ENCODE measurements at places on chromosomes 16 and 17. TPM values are rescaled to one million over a fixed set of nuclear protein-coding genes. Genes with fewer than 3 reads are reported as not detected.
A peak's percentile ranks its signal among the peaks of the same experiment; 100 is the strongest.

The CBX4 gene
- total RNA-seq, result 28.7 TPM

The OR1F1 gene
- total RNA-seq, result not detected

The CDH8 gene
- 0.14 TPM for total RNA-seq

The KRTAP1-5 gene
- total RNA-seq, result not detected

- no peaks in the 10 kb centered on the region for H3K36me3 ChIP-seq
- DNase-seq, result no peak
- no peak overlapping the region for H3K27ac ChIP-seq
- H3K4me1 ChIP-seq, result no peaks in the 10 kb centered on the region
- H3K27me3 ChIP-seq, result no peaks in the 10 kb centered on the region
Observed at GRCh38 chr16:79980650-79981521, 380.3 kb upstream of the MAF start.

DNA sequence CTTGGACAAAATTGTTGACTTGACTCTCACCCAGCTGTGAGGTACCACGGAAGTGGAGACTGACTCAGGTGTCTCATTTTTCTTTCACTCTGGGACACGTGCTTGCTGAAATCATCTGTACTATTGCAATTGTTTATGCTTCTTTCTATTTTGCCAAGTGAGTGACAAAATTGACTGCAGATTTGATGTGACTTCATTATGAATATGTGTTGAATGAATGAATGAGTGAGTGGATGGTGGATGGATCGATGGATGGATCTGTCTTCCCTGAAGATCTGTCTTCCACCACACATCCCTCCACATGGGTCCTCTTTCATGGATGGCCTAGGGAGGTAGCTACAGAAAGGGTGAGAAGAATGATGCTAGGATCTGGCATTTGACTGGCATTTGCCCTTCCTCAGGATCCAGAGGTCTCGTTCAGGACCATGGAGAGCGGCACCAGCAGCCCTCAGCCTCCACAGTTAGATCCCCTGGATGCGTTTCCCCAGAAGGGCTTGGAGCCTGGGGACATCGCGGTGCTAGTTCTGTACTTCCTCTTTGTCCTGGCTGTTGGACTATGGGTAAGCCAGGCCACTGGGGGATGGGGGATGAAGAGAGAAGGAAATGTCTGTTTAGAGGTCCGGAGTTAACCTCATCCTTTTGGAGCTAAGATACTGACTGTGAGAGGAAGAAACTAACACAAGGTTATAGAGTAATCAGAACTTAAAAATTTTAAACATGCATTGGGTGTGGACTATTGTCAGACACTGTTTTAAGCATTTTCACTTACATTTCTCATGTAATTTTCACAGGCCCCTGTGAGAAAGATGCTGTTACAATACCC lies 12.7 kb downstream of the SLC5A11 start:
- H3K36me3 ChIP-seq, result no peaks in the 10 kb centered on the region
- H3K27me3 ChIP-seq, result peaks cover 28% of the 10 kb centered on the region
- no peak overlapping the region for H3K4me3 ChIP-seq
- DNase-seq, result peak; percentile 42
- H3K4me1 ChIP-seq, result peaks cover 10% of the 10 kb centered on the region

DNA sequence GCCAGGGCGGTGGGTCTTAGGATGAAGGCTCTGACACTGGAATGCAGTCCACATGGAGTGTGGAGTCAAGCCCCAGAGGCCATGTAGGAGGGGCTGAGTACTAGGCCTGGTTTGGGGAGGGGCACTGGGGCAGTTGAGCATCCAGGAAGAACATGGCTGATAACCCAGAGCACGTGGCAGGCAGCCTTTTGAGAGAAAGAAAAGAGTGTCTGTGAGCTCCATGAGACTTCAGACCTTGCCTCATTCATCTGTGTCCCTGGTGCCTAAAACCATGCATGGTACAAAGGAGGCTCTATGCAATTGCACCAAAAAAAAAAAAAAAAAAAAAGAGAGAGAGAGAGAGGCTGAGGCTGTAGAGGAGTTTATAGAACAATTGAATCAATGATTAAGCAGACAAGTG lies 14.6 kb downstream of the SLC46A1 start:
- H3K27ac ChIP-seq, result no peak overlapping the region
- peaks cover 84% of the 10 kb centered on the region for H3K36me3 ChIP-seq
- no peak for DNase-seq
- H3K27me3 ChIP-seq, result no peaks in the 10 kb centered on the region
- no peaks in the 10 kb centered on the region for H3K4me1 ChIP-seq

DNA sequence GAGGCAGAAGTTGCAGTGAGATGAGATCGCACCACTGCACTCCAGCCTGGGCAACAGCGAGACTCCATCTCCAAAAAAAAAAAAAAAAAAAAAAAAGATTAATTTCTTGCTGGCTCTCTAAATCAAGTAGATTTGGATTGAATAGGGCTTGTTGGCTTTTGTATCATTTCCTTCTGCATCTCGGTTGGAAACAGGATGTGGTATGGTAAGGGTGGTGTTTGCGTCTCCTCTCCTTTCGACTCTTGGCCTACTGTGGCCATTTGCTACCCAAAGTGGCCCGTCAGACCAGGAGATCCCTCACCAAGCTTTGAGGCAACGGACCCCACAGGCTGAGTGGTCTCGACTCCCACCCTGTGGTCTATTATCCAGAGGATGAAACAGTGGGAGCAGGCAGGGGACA lies 168.0 kb upstream of the IRX3 start:
- DNase-seq, result no peak
- no peaks in the 10 kb centered on the region for H3K4me1 ChIP-seq
- no peak overlapping the region for H3K4me3 ChIP-seq

DNA sequence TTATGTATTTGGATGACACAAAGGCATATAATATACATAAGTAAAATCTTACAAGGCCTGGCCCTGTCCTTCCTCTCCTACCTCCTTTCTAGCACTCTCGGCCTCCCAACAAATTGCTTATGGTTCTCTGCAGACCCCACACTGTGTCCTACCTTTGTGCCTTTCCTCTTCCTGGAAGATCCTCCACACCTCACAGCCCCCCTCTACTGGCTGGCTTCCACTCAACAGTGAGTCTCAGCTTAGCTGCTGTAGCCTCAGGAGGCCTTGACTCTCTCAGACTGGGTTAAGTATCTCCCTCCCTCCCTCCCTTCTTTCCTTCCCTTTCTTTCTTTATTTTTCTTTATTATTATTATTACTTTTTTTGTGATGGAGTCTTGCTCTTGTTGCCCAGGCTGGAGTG lies 8.3 kb upstream of the SLC52A1 start:
- H3K27ac ChIP-seq, result no peak overlapping the region
- H3K4me1 ChIP-seq, result no peaks in the 10 kb centered on the region
- no peak overlapping the region for H3K4me3 ChIP-seq
- no peaks in the 10 kb centered on the region for H3K27me3 ChIP-seq
- no peaks in the 10 kb centered on the region for H3K36me3 ChIP-seq

DNA sequence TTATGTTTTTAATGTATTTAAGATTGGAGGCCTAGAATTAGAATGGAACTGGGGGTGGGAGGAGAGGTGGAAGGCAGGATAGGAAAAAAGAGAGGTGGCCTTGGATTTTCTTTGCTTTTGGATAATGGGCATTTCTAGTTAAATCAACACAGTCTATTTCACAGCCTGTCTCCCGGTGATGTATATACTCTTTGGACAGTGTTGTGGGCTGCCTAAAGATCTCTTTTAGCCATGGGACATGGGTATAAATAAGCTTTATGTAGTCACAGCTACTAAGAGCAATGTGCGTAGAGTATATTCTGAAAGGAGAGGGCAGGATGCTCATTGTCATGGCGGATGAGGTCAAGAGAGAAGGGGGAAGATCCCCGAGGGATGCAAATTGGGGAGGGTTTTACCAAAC lies 1084.4 kb upstream of the RBFOX1 start:
- H3K27ac ChIP-seq, result no peak overlapping the region
- no peak overlapping the region for H3K4me3 ChIP-seq
- H3K4me1 ChIP-seq, result no peaks in the 10 kb centered on the region
- no peaks in the 10 kb centered on the region for H3K27me3 ChIP-seq
- H3K36me3 ChIP-seq, result no peaks in the 10 kb centered on the region
- DNase-seq, result no peak

- no peak for DNase-seq
- H3K27ac ChIP-seq, result peak overlapping the region; percentile 84
- peaks cover 27% of the 10 kb centered on the region for H3K36me3 ChIP-seq
- peaks cover 47% of the 10 kb centered on the region for H3K4me1 ChIP-seq
- no peaks in the 10 kb centered on the region for H3K27me3 ChIP-seq
Observed at GRCh38 chr16:1351215-1351581, 480 bp downstream of the TSR3 start.

DNA sequence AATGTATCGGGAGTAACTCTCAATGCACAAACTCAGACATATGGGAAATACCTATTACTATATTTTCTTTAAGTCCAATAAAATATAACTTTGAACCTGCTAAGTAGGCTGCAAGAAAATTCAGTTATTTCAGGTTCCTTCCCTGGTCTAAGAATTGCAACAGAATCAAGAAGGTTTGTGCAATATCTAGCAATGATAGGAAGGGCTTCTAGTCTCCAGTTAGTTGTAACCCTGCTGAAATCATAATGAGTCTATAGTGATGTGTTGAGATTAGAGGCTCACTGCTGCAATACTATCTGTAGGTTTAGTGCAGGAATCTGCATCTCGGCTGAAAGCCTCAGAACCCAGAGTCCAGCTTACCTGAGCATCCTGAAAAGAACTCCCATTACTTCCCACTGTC lies 110.5 kb downstream of the PMP22 start:
- H3K4me1 ChIP-seq, result no peaks in the 10 kb centered on the region
- H3K4me3 ChIP-seq, result no peak overlapping the region
- H3K36me3 ChIP-seq, result no peaks in the 10 kb centered on the region

GRCh38 chr16:19490619-19491018 lies 31.3 kb downstream of the GDE1 start:
- H3K4me3 ChIP-seq, result no peak overlapping the region
- no peaks in the 10 kb centered on the region for H3K4me1 ChIP-seq
- H3K27me3 ChIP-seq, result no peaks in the 10 kb centered on the region
- H3K36me3 ChIP-seq, result no peaks in the 10 kb centered on the region
- no peak for DNase-seq

DNA sequence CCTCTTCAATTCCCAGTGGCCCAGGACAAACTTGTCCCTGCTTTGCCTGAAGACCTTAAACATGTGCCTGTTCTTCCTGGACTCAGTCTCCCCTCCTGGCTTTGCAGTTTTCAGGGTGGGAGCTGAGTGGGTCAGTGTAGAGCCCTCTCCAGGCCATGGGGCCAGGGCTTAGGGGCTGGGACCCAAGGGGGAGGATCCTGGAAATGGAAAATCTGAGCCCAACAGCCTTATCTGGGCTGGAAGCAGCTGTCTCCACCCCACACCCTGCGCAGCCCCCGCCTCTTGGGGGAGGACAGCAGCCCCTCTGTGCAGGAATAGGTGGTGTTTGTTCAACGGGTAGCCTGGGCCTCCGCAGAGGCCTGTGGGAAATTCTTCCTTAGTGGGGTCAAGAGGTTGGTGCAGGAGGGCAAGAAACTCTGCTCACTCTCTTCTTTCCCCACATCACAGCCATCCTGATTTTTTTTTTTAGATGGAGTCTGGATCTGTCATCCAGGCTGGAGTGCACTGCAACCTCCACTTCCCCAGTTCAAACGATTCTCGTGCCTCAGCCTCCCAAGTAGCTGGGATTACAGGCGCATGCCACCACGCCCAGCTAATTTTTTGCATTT lies 6.8 kb upstream of the SMTNL2 start:
- no peaks in the 10 kb centered on the region for H3K36me3 ChIP-seq
- H3K27me3 ChIP-seq, result peaks cover 10% of the 10 kb centered on the region
- peak overlapping the region; percentile 40 for H3K27ac ChIP-seq
- peaks cover 24% of the 10 kb centered on the region for H3K4me1 ChIP-seq
- DNase-seq, result no peak

- H3K36me3 ChIP-seq, result no peaks in the 10 kb centered on the region
- no peaks in the 10 kb centered on the region for H3K4me1 ChIP-seq
- no peak overlapping the region for H3K27ac ChIP-seq
- H3K27me3 ChIP-seq, result no peaks in the 10 kb centered on the region
- no peak overlapping the region for H3K4me3 ChIP-seq
Observed at GRCh38 chr17:31715446-31715845, 143.6 kb downstream of the COPRS start.

DNA sequence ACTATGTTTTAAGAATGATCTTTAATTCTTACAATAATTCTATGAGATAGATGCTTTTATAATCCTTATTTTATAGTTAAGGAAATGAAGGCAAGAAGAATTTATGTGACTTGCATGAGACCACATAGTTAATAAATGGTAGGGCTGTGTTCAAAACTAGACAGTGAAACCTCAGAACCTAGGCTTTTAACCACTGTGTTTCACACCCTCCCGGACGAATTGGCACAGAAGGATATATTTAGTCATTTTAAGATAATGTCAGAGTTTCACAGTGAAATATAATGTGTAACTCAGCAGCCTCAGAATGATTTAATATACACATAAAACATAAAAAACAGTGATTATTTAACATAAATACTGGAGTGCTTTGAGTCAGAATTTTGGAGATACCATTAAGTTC lies 57.0 kb downstream of the NSRP1 start:
- H3K4me1 ChIP-seq, result no peaks in the 10 kb centered on the region
- no peak overlapping the region for H3K27ac ChIP-seq
- H3K27me3 ChIP-seq, result no peaks in the 10 kb centered on the region
- H3K36me3 ChIP-seq, result peaks cover 33% of the 10 kb centered on the region

DNA sequence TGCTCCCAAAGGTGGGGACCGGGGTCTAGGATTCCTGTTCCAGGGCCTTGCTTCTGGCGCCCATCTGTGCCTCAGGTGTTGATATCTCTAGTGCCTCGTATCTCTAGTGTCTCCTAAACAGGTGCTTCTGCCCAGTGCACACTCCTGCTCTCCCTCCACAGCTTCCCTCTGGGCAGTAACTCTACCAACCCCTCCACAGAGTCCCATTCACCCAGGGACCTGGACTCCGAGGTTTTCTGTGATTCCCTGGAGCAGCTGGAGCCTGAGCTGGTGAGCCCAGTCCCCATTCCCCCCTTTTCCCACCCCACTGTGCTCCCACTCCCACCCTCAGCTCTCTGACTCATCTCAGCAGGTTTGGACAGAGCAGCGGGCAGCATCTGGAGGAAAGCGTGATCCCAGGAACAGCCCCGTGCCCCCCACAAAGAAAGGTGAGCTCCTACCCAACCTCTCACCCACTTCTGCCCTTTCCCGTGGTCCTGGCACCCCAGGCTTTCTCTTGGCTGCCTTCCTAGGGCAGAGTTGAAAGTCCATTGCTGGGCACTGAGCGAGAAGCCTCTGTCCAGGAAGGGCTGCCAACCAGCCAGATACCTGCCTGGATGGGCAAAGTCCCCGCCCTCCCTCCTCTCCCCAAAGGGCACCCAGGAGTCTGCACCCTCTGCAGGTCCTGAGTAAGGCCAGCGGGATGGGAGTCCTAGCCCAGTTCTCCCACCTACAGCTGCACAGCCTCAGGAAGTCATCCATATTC lies 2.2 kb downstream of the ACBD4 start:
- peak; percentile 12 for DNase-seq
- no peak overlapping the region for H3K4me3 ChIP-seq
- H3K27me3 ChIP-seq, result no peaks in the 10 kb centered on the region
- H3K36me3 ChIP-seq, result peaks cover 22% of the 10 kb centered on the region

- H3K4me1 ChIP-seq, result peaks cover 24% of the 10 kb centered on the region
- no peaks in the 10 kb centered on the region for H3K36me3 ChIP-seq
- no peak overlapping the region for H3K27ac ChIP-seq
- no peak for DNase-seq
- no peak overlapping the region for H3K4me3 ChIP-seq
Observed at GRCh38 chr17:15941781-15942180, 3.1 kb upstream of the ADORA2B start.

- no peak for DNase-seq
- no peaks in the 10 kb centered on the region for H3K27me3 ChIP-seq
- H3K4me1 ChIP-seq, result peaks cover 99% of the 10 kb centered on the region
Observed at GRCh38 chr16:8946544-8946943, 17.2 kb downstream of the USP7 start.
